ENCODE measurements at places on chromosomes 6 and 20.
A peak's percentile ranks its signal among the peaks of the same experiment; 100 is the strongest.

- DNase-seq: no peak
These were observed 60.1 kb upstream of the KCNG1 start for GRCh38 chr20:51082988-51083387.

GRCh38 chr6:129398764-129399163 lies 311.2 kb downstream of the ARHGAP18 start:
- no peak for DNase-seq

DNA sequence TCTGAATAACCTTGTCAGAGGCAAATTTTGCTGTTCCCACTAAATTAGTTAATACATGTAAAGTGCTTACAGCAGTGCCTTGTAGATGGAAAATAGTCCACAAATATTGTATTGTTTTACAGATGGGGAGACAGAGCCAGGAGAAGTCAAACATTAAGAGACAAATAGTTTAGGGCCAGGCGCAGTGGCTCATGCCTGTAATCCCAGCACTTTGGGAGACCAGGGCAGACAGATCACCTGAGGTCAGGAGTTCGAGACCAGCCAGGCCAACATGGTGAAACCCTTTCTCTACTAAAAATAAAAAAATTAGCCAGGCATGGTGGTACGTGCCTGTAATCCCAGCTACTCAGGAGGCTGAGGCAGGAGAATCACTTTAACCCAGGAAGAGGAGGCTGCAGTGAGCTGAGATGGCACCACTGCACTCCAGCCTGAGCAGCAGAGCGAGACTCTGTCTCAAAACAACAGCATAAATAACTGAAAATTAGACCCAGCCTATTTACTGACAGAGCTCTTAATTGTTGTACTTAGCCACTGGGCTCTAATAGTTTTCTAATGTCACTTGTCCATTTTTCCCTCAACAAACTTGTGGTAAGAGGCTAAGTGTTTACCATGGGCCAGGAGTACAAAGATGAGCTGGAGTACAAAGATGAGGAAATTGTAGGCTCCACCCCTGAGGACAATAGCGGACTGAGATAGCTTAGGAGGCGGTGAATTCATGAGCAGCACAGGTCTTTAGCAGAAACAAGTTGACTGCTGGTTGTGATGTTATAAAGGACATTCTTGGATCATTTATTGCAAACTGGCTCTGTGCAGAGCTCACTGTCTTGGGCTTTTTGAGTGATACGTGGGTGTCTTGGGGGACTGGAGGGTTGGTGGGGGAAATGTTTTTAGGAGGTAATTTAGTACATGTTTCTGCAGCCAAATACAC lies 6.4 kb downstream of the ZSWIM3 start:
- DNase-seq: no peak

GRCh38 chr6:16770701-16771569 lies 9.7 kb upstream of the ATXN1 start:
- DNase-seq: peak; percentile 60

GRCh38 chr6:107713563-107713962 lies 110.5 kb downstream of the SCML4 start:
- no peak for DNase-seq

DNA sequence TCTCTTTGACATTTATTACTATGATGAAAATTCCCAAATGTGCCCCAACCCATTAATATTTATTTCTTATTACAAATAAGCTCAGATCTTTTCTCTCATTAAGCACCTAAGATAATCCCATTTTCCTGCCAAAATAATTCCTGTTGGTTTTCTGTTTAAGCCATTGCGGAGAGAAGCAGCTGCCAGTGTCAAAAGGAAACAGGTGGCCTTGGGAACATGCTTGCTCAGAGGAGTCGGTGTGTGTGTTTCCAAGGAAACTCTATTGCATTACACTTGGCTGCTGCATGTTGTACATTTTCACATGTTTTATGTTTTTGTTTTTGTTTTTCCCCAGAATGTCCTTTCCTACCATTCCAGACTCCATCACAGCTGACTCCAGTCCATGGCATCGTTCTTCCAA lies 56.4 kb downstream of the CD24 start:
- no peak for DNase-seq

- no peak for DNase-seq
These were observed 29.5 kb upstream of the ELOVL5 start for GRCh38 chr6:53378208-53378607.

- DNase-seq: no peak
These were observed 43.8 kb downstream of the REV3L start for GRCh38 chr6:111439171-111439570.

- DNase-seq: no peak
These were observed 76.2 kb upstream of the TRAF3IP2 start for GRCh38 chr6:111681860-111682259.

GRCh38 chr20:50569864-50570836 lies 60.0 kb downstream of the PTPN1 start:
- DNase-seq: no peak

GRCh38 chr6:11952316-11952715 lies 59.8 kb upstream of the HIVEP1 start:
- DNase-seq: no peak

DNA sequence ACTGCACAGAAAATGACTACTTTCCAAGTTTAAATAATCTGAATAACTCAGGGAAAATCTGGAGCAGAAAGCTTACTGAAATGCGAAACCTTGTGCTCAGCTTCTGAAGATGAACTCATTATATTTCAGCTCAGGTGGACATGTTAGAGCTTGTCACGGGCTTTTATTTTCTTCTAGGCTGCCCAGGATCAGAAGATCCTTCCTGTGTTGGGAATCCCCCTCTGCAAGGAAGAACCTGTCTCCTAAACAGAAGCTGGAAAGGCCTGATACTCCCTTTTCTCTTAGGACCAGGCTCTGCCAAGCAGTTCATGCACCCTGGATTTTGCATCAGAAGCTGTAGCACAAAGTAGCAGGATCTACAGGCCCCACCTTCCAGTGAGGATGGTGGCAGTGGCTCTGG lies 5.1 kb upstream of the SLC2A12 start:
- no peak for DNase-seq

DNA sequence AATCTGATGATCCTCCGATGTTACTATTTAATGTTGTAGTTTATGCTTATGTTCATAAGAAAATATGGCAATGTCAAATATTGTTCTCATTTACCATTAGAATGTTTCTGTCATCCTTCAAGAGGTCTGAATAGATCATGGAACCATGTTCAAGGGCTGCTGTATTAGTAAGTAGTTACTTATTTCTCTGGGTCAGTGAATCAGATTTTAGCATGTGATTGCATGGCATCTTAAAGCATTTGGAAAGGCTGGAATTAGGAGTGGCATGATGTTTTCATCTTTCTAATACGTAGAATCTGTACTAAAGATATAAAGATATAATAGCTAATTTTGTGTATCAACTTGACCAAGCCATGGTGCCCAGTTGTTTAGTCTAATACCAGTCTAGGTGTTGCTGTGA lies 40.5 kb upstream of the NKX2-4 start:
- DNase-seq: no peak

DNA sequence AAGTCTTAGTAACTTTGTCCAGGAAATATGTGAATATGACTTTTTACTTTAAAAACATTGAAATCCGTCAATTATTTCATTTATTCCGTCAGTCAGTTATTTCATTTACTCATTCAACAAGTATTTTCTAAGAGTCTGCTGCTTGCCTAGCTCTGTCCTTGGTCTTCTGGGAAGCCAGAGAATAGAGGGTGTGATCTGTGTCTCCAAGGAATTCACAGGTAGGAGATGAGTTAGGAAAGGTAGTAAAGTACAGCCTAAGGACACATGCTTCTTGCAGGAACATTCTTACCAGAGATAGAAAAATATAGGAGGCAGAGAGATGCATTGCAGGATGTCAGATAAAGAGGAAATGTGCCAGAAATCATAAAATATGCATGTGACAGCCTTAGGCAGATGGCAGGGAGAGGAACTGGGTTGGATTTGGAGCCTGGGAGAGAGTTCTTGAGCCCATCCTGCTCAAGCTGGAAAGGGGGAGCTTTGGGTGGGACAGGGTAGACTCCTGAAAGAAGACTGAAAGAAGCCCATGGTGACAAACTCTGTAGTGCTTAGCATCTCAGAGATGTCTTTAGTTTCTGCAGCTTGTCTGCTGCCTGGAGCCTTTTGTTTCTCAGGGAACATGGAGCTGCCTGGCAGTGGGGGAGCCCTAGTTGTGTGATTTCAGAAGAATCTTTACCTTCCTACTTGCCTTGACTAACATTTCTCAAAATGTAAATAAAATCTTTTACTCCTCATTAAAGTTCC lies 3.5 kb downstream of the SH3BGRL2 start:
- no peak for DNase-seq

DNA sequence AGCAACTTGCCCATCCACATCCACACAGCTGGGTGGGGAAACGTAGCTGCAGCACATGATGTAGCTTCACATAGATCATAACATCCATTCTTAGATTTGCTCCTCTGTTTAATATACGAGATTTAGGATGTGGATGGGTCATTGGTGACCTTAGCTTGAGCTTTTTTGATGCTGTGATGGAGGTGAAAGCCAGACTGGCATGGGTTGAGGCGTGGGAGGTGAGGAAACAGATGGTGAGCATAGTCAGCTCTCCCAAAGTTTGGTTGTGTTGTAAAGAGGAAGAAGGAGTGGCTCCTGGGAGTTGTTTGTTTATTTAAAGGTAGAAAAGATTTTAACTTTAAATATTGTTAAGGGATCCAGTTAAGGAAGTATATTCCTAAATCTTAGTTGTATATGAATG lies 5.3 kb downstream of the ARFGEF2 start:
- no peak for DNase-seq

DNA sequence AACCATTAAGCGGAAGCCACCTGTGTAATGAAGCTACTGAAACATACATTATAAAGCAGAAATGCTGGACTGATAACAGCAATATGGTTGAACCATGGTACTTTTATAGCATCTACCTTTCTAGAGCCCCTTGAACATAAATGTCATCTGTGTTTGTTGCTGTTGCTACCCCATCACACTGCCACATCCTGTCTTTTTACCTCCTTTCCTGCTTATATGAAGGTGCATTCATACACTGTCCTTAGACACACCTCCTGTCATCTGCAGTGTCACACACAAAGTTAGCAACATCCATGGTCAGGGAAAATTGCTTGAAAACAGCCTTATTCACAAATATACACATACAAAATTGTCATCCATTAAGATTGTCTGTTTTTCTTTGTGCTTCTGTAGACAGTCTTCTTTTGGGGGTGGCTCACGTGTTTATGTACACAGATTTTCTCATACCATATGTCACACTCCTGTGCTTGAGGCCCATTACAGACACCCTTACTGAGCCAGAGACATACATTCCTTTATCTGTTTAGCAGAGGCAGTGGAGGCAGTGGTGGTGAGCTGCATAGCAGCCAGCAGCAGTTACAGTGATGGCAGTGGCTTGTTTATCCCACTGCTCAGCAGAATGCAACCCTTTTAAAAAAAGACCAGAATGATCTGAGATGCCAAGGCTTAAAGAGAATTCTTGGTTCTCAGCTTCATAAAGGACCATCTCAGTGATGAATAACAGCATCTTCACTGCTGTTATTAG lies 25.9 kb downstream of the C6orf62 start:
- DNase-seq: no peak

- no peak for DNase-seq
These were observed at the start of gene AVP for GRCh38 chr20:3084283-3084985. TSS of gene AVP (minus strand) at chr20:3084724. CDS start at chr20:3084674, 50 bp downstream.

DNA sequence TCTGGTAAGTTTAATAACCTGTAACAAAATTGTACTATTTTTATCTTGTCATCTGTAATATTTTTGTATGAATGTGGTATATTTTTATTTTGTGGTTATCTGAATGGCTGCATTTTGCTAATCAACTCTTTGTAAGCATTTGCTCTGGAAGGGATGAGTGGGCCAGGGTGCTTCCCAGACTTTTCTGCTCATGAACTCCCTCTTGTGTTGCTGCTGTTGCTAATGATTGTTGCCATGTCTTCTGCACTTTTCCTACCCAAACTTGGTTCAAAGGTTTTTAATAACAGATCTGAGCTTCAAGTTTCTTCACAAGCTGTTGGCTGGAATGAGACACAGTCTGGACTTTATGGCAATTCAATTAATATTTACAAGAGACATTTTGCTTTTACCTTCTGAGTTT lies 1005.7 kb downstream of the HACE1 start:
- DNase-seq: no peak

DNA sequence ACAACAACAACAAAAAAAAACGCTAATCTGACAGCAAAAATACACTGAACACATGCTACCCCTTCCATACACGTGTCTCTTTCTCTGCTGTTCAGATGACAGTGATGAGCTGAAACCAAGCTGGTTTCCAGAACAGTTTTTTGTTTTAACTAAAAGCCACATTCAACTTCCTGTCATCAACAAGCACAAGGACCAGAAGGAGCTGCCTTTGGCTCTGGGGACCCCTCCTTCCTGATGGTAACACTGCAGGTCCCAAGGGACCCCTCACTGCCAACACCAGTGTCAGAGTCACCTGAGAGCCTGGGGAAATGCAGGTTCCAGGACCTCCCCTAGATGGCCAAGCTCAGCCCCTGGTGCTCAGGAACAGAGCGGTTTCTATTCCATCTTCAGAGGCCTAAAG lies 6.0 kb downstream of the CST7 start:
- DNase-seq: no peak

DNA sequence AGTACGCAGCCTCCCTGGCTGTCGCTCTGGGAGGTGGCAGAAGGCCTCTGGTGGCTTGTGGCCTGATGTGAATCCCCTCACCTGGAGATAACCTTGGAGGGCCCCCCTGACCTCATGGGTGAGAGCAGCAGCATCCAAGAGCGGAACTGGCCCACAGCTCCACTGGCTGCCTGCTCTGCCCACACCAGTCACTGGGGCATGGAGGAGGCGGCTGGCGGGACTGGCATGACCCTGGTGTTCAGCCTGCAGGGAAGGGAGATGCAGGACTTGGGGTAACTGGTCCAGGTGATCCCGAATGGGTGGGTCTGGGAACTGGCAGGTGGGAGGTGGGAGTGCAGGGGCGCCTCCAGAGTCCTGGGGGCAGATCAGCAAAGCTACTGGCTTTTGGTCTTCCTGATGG lies 10.6 kb upstream of the DSN1 start:
- no peak for DNase-seq

GRCh38 chr20:934186-934840 lies 18.2 kb upstream of the ANGPT4 start:
- no peak for DNase-seq

DNA sequence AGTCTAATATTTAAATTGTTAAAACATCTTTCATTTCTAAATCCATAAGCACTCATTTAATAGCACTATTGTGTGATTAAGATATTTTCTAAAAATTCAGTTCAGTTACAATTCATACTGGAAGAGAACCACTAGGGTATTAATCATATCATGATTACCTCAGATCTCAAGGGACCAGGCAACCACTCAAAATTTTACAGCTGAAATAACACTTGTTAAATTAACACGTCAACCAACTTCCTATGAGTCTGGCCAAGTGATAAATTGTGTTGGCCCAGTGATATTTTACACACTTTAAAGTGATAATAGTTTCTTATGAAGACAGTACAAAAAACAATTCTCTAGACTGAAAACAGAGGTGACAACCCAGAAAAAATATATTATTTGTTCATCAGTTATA lies 869.0 kb upstream of the ADGRB3 start:
- no peak for DNase-seq

- DNase-seq: no peak
These were observed 17.7 kb downstream of the POM121L2 start for GRCh38 chr6:27294409-27294808.

DNA sequence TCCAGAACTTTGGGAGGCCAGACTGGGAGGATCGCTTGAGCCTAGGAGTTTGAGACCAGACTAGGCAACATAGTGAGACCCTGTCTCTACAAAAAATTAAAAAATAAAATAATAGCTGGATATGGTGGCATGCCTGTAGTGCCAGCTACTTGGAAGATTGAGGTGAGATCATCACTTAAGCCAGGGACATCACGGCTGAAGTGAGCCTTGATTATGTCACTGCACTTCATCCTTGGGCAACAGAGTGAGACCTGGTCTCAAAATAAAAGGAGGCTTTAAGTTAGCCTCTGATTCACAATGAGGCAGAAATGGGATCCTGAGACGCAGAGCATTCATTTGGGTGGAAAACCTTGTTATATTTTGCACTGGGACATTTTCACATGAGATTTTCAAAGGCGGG lies 57.0 kb downstream of the TULP4 start:
- no peak for DNase-seq

All from activated T-helper 1 cell treated with anti-CD3 and anti-CD28 coated beads, Interleukin-2, amount 50 U/mL, for 16 hours (primary cell).